ENCODE measurements at places on chromosomes 2 and 18. TPM values are rescaled to one million over a fixed set of nuclear protein-coding genes. Genes with fewer than 3 reads are reported as not detected.

GRCh38 chr2:62199392-62200125 is 3.6 kb downstream of the B3GNT2 start:
- H3K4me3 ChIP-seq, result no peak overlapping the region
- peaks cover 2% of the 10 kb centered on the region for H3K4me1 ChIP-seq
- DNase-seq, result no peak
- H3K27me3 ChIP-seq, result no peaks in the 10 kb centered on the region
- no peaks in the 10 kb centered on the region for H3K36me3 ChIP-seq

GRCh38 chr2:214649440-214650205 is 159.9 kb downstream of the BARD1 start:
- no peak overlapping the region for H3K27ac ChIP-seq
- H3K27me3 ChIP-seq, result no peaks in the 10 kb centered on the region
- peaks cover 5% of the 10 kb centered on the region for H3K4me1 ChIP-seq
- H3K4me3 ChIP-seq, result no peak overlapping the region
- H3K36me3 ChIP-seq, result no peaks in the 10 kb centered on the region

DNA sequence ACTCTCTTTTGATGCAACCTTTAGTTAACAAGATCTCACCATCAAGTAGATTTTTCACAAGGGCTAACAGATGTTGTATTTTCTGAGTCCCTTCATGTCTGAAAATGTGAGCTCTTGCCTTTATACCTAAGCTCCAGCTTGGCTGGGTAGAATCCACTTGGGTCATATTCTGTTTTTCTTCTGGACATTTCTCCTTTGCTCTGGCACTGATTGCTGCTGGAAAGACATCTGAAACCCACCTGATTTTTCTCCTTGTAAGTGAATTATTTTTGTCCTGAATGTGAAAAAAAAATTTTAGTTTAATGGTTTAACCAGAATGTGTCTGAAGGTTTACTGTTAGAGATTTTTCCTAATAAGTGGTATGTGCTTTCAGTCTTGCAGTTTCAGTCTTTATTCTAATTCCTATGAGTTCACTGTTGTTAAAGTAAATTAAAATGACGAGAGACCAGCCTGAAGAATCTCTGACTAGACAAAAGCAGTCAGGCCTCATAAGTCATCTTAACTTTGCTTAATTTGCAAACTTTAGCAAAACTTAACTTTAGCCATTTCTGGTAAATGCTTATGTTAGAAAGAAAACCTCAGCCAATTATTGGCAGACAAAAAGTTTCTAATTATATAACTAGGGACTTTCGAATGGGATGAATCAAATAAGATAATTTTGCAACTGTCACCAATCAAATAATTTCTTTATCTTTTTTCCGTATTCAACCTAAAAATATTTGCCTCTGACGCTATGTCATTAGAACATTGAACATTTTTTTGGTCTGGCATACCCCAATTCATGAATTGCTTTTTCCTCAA is 70.8 kb downstream of the ACAA2 start:
- H3K4me3 ChIP-seq, result no peak overlapping the region
- DNase-seq, result no peak
- peaks cover 11% of the 10 kb centered on the region for H3K36me3 ChIP-seq
- no peak overlapping the region for H3K27ac ChIP-seq
- H3K27me3 ChIP-seq, result no peaks in the 10 kb centered on the region

- no peak overlapping the region for H3K4me3 ChIP-seq
- no peaks in the 10 kb centered on the region for H3K27me3 ChIP-seq
- H3K27ac ChIP-seq, result no peak overlapping the region
- no peaks in the 10 kb centered on the region for H3K36me3 ChIP-seq
- DNase-seq, result no peak
Observed at GRCh38 chr2:106075048-106075447, 119.1 kb downstream of the UXS1 start.

GRCh38 chr2:236910781-236911495 is 174.8 kb upstream of the COPS8 start:
- H3K36me3 ChIP-seq, result no peaks in the 10 kb centered on the region
- DNase-seq, result no peak
- H3K4me1 ChIP-seq, result peaks cover 25% of the 10 kb centered on the region

- no peak overlapping the region for H3K4me3 ChIP-seq
- DNase-seq, result no peak
- H3K36me3 ChIP-seq, result no peaks in the 10 kb centered on the region
Observed at GRCh38 chr2:40559175-40559574, 107.3 kb upstream of the SLC8A1 start.

- H3K4me1 ChIP-seq, result peaks cover 14% of the 10 kb centered on the region
- H3K36me3 ChIP-seq, result no peaks in the 10 kb centered on the region
Observed at GRCh38 chr2:224938651-224939182, 103.6 kb downstream of the DOCK10 start.

The CYP27C1 gene
- 4.3 TPM for total RNA-seq

The CCL20 gene
- total RNA-seq, result not detected

The EIF2AK3 gene
- 129 TPM for total RNA-seq

The KCNG2 gene
- total RNA-seq, result 1.6 TPM

The CNDP1 gene
- 0.27 TPM for total RNA-seq
